ENCODE measurements at places on chromosomes 5 and 9. TPM values are rescaled to one million over a fixed set of nuclear protein-coding genes. Genes with fewer than 3 reads are reported as not detected.

Gene TRAF2
- total RNA-seq: 50.5 TPM

Gene ARL14EPL
- total RNA-seq: not detected

Gene FST
- total RNA-seq: 16.6 TPM

Gene ZNF169
- total RNA-seq: 7.0 TPM

Gene PRRX2
- 7.1 TPM for total RNA-seq

Gene CCNJL
- 36.2 TPM for total RNA-seq

Gene TLR4
- total RNA-seq: 0.17 TPM

Gene SLC31A1
- 40.7 TPM for total RNA-seq

Gene PSD2
- total RNA-seq: 0.13 TPM

Gene HEMGN
- not detected for total RNA-seq
